ENCODE measurements at places on chromosomes 7 and 10.

DNA sequence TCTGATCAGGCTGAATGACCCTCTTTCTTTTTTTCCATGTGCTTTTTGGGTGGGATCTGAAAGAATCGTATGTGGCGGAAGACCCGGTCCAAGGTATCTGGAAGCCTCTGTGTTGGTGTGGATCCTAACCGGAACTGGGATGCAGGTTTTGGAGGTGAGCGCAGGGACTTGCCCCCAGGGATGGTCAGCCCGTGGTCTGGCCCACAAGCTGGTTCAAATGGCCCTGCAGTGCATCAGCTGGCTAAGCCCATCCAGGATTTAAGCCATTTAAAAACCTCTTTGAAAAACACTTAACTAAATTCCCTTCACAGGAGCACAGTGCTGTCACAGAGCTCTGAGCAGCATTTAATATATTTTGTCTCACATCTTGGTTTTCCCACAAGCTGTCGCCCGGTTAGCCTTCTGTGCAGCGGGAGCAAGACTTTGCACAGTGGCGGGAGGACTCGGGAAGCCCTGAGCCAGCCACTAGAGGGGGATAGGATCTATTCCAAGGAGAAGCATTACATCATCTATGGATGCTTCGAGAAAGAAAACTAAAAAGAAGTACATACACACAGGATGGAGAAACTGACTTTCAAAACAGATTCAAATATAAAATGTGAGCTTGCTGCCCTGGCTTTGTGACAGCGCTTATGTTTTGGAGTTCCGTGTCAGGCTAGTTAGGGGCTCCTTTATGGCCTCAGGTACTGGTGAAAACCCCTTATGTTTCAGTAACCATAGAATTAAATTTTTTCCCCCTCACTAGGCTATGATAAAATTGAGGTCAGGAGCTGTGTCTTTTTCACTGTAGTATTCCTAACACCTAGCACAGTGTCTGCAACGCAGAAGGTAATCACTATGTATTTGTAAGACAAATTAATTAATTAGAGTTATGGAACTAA, 11.3 kb downstream of the CPA2 start:
- no peak for DNase-seq

- DNase-seq: no peak
Measured at GRCh38 chr7:88226886-88227516, 7.2 kb upstream of the SRI start.

DNA sequence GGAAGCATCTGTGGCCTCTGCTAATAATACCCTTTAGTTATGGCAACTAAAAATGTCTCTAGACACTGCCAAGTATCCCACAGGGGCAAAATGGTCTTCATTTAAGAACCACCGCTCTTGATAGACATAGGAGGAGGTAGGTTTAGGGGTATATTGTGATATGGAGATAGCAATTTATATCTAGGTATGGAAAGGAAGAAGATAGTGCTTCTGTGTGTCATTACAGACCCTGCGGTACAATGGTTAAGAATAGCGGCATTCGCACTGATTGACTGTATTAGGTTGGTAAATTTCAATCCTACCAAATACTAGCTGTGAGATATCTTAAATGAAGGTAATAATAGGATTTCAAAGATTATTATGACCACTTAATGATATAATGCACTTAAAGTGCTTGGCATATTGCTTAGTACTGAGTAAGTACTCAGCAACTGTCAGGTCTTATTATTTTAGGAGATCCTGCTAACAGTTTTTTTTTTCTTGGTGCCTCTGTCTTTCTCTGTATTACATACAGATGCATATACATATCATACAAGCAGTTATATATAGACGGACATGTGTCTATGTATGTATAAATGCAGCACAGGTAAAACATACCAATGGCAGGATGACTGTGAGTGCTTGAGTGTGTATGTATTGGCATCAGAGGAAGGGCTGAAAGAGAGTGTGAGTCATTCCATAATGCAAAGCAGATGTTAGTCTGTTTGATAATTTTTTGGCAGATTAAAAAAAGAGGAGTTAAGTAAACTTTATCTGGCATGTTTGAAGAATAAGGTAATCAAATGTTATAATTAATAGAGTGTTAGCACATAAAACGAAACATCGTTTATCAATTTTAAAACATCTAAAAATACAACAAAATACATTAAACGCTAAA, 50.0 kb upstream of the ITGB8 start:
- no peak for DNase-seq

DNA sequence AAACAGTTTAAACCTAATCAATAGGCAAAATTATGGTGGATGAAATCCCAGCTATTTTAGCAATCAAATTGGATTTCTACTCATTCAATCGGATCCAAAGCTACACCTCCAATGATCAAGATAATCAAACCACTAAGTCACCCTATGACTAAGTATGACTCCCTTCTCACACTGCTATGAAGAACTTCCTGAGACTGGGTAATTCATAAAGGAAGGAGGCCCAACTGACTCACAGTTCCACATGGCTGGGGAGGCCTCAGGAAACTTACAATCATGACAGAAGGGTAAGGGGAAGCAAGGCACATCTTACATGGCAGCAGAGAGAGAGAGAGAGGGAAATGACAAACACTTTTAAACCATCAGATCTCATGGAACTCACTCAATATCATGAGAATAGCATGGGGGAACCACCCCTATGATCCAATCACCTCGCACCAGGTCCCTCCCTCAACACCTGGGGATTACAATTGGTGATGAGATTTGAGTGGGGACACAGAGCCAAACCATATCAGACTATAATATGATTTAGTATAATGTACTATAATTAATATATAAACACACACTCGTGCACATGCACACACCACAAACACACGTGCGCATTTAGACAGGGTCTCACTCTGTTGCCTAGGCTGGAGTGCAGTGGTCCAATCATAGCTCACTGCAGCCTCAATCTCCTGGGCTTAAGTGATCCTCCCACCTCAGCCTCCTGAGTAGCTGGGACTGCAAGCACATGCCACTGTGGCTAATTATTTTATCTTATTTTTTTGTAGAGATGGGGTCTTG, 213.6 kb upstream of the FOXK1 start:
- no peak for DNase-seq

- DNase-seq: no peak
Measured at GRCh38 chr10:2300231-2300630, 562.9 kb upstream of the ADARB2 start.

- no peak for DNase-seq
Measured at GRCh38 chr7:44311561-44312495, 13.6 kb downstream of the CAMK2B start.

- DNase-seq: peak; percentile 17
Measured at GRCh38 chr7:151759591-151760042, 117.3 kb downstream of the PRKAG2 start.

- DNase-seq: no peak
Measured at GRCh38 chr10:59655309-59655708, 54.3 kb downstream of the SLC16A9 start.

DNA sequence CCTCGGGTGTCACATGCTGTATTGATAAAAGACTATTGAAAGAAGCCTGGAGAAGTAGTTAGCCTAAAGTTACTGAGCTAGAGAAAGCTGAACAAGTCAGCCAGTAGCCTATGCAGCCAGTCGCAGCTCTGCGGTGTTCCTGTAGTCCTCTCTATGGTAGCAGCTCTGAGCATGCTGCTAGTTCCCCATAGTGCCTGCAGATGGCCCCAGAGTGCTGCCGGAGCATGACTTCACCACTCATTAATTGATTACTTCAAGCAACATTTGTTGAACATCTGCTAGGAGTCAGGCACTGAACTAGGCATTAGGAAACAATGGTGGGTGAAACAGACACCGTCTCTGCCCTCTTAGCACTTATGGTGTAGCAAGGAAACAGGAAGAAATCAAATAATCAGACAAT, 422.7 kb downstream of the SORCS3 start:
- no peak for DNase-seq

DNA sequence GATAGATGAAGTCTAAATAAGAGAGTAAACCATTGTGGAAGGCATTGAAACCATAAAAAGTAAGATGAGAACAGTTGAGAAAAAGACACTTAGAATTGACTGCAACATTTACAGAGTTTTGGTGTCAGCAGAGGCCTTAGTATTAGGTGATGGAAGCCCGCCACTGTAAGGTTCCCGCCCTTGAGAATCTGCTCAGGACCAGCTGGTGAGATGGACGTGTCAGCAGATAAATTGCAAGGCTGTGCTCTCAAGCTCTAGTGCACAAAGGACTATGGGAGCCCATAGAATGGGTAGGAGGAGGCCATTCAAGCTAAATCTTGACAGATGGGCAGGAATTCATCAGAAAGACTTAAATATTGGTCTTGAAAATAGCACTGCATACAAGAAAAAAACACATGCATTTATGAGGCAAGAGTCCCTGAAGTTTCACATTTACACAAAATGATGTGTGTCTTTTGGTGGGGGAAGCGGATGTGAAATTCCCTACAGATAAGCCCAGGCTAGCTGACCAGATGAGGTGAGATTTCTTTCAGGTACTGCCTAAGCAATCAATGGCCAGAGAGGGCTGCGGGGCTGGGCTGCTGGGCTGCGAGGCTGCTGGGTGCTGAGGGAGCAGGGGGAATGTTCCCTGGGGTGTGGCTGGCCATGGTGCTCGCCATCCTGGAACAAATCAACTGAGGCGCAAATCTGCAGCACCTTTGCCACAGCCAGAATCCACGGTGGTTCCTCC, 42.5 kb downstream of the SYPL1 start:
- no peak for DNase-seq

All from activated CD4-positive, CD25-positive, alpha-beta regulatory T cell (primary cell).